ENCODE measurements at places on chromosomes 16 and 17.
A peak's percentile ranks its signal among the peaks of the same experiment; 100 is the strongest.

DNA sequence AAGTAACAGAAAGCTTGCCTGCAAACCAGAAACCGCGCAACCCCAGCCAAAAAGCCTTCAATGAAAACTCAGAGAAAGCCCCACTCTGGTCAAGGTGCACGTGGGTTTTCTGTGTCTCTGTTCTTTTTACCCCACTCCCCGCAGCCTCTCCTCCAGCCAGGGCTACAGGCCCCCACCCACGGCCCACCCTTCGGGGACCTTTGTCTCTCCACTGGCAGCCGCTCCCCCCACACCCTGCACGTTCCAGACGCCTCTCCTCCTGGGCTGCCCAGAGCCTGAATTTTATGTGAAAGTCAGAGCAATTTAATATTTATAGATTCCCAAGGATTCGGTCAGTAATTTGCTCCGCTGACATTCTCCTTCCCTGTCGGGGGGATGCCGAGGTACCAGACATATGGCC is 24.2 kb downstream of the MRM3 start:
- DNase-seq = no peak

- no peak for DNase-seq
Observed at GRCh38 chr16:81496742-81497141, 52.1 kb downstream of the CMIP start.

DNA sequence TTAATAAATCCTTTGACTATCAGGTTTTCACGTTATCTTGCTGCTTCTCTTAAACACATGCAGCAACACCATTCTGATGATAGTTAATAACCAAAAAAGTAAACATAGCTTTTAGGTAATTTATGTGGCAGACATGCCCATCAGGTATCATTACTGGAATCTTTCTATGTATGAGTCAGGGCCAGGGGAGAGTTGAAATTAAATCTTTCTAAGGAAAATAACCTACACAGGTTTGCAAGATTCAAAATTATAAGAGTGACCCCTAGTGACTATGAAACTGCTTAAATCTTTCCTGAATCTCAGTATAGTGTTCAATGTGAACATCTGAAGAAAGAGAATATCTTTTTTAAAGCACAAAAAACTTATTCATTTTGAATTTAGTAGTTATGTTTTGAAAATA is 666.6 kb downstream of the CDH11 start:
- no peak for DNase-seq

GRCh38 chr16:89069920-89070319 is 23.7 kb upstream of the ACSF3 start:
- no peak for DNase-seq

- no peak for DNase-seq
Observed at GRCh38 chr17:78965491-78965924, 14.2 kb downstream of the LGALS3BP start.

- no peak for DNase-seq
Observed at GRCh38 chr17:13135506-13135905, 117.7 kb upstream of the ELAC2 start.

- DNase-seq = no peak
Observed at GRCh38 chr17:39393736-39394135, 7.7 kb downstream of the FBXL20 start.

GRCh38 chr16:48542020-48542473 is 67.9 kb downstream of the N4BP1 start:
- DNase-seq = peak; percentile 66

DNA sequence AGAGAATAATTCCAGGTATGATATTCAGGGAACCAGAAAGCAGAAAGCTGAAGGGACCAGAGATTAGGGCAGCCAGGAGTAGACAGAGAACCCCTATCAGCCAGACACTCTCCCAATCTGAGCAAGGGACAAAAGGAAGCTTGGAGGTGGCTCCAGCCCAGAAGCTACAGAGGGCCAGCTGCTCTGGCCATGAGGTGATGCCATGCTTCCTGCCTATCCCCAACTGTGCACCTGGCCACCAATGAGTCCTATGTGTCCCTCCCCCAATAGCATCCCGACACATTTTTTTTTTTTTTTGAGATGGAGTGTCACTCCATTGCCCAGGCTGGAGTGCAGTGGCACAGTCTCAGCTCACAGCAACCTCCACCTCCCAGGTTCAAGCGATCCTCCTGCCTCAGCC is 30.0 kb downstream of the NSMCE1 start:
- DNase-seq = no peak

DNA sequence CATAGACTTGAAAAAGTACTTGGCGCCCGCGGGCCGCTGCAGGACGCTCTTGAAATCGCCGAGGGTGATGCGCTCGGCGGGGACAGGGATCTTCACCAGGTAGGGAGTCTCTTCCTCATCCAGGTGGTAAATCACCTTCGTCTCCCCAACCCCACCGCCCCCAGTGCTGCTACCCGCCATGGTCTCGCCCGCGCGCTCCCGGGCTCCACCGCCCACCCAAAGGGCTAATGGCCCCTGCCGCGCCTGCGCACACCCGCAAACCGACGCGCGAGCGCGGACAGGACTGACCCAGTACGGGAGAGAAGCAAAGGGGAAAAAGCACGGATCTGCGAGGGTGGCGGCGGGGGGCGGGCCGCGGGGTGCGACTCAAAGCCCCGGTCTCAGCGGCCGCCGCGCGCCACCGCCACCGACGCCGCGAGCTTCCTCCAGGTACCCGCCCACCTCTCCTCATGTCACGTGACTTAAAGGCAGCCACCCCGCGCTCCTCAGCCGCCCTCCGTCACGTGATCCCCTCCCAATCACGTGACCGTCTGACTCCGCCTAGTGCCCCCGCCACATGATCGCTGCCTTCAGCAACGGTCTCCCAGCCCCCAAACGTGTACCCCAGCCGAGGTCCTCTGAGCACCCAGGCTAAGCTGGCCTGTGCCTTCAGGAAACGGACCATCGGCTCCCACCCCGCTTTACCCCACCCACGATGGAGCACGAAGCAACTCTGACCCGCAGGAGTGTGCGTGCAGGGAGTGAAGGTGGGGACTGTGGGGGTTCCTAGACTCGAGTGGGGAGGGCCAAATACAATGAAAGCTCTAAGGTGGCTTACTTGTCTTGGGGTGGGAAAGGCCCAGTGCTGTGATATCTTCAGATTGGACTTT is at the start of gene DVL2:
Gene DVL2, minus strand, starts transcription at position 435 of the 869 bp plus-strand sequence. Its CDS starts 255 bp downstream, at position 180.
- peak; percentile 93 for DNase-seq

DNA sequence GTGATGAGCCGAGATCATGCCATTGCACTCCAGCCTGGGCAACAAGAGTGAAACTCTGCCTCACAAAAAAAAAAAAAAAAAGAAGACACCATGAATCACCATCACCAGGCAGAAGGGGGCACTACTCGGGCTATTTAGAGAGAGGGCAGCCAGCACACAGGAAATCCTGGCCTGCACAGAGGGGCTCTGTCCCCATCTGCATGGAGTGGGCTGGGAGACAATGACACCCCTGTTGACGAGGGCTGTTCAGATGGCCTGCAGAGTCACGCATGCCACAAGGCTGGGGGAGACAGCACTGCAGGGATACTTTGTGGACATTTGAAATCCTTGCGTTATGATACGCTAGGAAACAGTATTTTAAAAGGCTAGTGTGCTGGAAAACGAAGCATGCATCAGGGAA is 48.3 kb downstream of the CUEDC1 start:
- DNase-seq = no peak

GRCh38 chr17:9977180-9977575 is 72.1 kb upstream of the RCVRN start:
- peak; percentile 20 for DNase-seq

DNA sequence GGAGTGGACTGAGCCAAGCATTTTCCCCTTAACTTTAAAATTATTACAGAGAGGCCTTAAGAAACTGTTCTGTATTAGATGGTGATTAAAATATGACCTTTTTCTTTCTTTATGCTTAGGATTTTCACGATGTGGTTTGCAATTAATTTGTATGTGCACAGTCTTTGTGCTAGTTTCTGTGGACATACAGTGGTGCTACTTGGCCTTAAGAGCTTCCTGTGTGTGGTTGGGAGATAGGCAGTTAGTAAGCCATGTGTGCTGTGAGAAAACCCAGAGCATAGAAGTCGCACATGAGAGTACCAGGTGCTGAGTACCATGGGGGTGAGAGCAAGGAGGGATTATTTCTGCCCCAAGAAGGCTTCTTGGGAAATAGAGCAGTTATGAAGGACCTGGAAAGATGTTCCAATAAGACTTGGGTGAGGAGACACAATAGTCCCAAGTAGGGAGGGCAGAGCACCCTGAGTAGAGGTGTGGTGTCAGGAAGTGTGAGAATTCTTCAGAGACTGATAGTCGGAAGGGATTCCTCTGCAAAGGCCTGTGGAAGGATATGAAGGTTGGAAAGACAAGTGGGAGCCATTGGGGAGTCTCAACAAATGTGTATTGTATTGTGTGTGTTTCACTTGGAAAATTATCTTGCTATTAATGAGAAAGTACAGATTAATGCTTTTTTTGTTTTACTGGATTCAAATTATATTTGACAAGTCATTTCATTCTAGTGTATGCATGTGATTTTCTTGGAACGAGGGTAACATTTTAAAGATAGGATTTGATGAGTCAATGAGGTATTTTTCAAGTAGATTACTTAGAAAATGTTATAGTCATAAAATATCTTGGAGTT is 239.9 kb downstream of the PRKCA start:
- DNase-seq = no peak

DNA sequence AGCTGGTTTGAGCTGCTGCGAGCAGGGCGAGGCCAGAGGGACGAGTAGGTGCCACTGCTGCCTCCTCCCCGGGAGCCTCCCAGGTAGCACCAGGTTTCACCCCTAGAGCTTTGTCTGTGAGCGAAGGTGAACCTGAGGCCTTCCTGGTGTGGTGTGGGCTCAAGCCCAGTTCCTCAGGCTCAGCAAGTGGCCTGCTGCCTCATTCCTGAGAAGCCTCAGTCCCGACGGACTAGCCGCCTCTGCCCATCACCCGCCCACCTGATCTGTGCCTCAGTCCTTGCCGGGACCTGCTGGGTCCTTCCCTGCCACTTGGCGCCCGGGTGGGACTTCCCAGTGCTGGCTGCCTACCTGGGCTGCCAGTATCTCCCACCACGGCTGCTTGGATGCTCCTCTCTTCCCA is 1.7 kb downstream of the NLRC3 start:
- DNase-seq = no peak

GRCh38 chr17:42796066-42796758 is 2.3 kb downstream of the COA3 start:
- DNase-seq = no peak

DNA sequence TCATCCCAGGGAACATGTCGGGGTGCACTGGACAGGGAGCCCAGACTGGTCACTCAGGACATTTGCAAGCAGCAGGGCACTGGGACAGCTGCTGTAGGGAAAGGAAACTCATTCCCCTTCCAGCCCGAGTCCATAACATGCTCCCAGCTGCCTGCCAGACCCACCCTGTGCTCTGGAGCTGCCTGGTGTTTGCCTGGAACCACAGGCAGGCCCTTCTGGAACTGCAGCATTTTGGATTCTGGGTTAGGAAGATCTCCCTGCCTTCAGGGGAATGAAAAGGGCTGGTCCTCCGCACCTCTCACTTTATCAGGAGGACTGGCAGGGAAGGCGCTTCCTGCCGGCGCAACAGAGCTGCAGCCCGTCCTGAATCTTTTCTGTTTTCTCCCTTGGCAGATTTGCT is 41.2 kb downstream of the MEAK7 start:
- no peak for DNase-seq

GRCh38 chr16:7545251-7545650 is 212.6 kb downstream of the RBFOX1 start:
- DNase-seq = no peak

DNA sequence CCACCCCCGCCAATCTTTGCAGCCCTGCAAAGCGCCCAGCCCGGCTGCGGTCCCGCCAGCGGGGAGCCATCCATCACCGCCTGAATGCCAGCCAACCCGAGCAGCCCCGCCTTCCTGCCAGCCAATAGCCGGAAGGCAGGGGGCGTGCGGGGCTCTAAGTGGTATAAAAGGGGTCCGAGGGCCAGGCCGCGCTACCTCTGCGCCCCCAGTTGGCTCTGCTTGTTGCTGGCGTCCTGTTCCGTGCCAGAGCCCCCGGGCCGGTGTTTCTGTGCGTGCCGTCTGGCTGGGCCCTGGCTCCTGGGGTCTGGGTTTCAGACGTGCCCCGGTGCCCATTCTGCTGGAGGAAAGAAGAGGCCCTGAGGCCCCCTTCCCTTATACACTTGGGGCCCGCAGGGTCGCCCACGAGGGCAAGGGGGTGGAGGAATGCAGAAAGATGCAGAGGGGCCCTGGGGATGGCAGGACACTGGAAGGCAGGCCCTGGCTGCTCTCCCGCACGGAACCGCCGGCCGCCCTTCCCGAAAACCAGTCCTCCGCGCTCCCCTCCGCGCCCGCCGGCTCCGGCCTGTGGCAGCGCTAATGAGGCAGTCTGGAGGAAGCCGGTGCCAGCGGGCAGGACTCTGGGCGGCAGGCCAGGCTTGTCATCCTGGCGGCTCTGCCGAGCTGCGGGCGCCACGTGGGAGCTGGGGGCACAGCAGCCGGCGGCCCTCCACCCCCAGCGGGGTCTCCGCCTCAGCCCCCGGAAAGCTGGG is 14.0 kb downstream of the COPZ2 start:
- peak; percentile 59 for DNase-seq

DNA sequence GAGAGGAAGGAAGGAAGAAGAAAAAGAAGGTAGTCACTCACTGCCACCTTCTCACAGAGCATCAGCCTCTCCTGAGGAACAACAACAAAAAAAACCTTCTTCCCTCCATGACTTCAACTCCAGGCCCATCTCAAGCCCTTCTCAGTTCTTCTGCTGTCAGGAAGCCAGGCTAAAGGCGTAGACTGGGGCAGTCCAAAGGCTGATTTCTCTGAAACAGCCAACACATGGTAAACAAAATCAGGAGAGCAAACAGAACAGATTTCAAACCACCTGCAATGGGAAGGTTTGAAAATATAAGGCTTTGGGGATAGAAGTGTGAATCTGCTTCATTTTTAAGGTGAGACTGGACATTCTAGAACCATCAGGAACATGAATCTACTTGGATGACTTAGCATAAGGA is 157.3 kb upstream of the DNAH9 start:
- DNase-seq = no peak

GRCh38 chr17:29929533-29930408 is at the start of gene SSH2:
Gene SSH2 (minus strand): TSS chr17:29930228. CDS start chr17:29930000, 228 bp downstream.
- peak; percentile 82 for DNase-seq

DNA sequence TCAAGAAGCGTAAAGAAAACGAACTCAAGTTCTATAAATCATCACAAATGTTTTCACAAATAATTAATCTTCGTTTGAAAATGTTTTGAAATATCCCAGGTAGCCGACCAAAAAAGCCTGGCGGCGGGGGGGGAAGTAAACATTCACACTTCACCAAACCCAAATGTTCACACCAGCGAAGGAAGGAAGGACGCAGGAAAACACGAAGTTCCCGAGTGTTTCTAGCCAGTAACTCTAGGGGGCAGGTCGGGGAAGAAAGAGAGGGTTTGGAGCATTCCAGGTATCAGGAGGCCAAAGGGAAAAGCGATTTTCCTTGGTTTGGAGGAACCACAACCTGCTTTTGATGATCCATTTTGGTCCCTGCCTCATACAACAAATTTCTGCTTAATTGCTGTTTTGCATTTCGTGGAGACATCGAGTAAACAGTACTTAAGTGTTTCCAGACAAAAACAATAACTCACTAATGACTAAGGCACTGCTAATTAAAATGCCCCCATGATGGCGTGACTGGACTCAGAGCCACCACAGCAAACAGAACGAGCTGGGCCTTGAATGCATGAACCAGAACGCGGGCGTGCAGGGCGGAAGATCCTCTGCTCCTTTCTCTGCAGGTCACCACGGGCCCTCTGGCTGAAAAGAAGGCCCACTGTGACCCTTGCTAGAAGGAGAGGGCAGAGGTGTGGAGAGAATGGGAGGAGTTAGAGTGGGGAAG is 16.6 kb downstream of the ZFHX3 start:
- DNase-seq = no peak

Measured in CD14-positive monocyte (primary cell).